ENCODE measurements at places on chromosomes 16 and 17. TPM values are rescaled to one million over a fixed set of nuclear protein-coding genes. Genes with fewer than 3 reads are reported as not detected.
A peak's percentile ranks its signal among the peaks of the same experiment; 100 is the strongest.

GRCh38 chr17:77246110-77247047, 105.6 kb downstream of the SEC14L1 start:
- H3K27ac ChIP-seq = peak overlapping the region; percentile 51
- H3K27me3 ChIP-seq = no peaks in the 10 kb centered on the region
- H3K4me1 ChIP-seq = peaks cover 5% of the 10 kb centered on the region
- DNase-seq = no peak
- H3K36me3 ChIP-seq = no peaks in the 10 kb centered on the region

GRCh38 chr16:59087641-59088040, 353.5 kb upstream of the GOT2 start:
- no peaks in the 10 kb centered on the region for H3K36me3 ChIP-seq
- H3K4me3 ChIP-seq = no peak overlapping the region
- H3K27ac ChIP-seq = no peak overlapping the region
- DNase-seq = no peak
- no peaks in the 10 kb centered on the region for H3K4me1 ChIP-seq
- no peaks in the 10 kb centered on the region for H3K27me3 ChIP-seq

DNA sequence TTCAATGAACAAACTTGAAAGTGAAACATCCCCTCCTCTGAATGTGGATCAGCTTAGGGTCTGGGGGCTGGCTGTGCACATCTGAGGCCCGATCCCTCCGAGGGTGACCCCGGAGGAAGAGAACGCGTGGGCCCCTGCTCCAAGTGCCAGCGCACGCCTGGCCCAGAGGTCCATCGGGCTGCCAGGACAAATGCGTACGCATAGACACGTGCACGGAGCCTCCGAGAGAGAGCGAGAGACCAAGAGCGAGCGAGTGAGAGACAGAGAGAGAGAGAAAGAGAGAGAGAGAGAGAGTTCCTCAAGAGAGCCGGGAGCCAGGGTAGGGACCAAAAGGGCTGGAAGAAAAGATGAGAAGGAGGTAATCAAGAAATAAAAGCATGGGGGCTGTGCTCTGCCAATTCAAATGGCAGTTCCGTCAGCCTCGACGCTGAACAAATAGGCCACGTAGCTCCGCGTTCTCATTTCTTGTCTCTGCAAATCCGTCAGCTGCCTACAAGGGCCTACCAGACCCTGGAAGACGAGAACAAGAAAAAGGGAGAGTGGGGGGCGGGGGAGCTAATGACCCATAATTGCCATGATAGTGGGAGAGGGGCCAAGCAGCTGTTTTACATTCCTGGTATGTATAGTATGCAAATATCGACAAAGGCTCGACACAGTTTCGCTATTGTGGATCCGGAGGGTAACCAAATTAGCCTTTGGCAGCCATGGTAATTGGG, 435.3 kb upstream of the ZFHX3 start:
- no peaks in the 10 kb centered on the region for H3K4me1 ChIP-seq
- no peaks in the 10 kb centered on the region for H3K27me3 ChIP-seq
- DNase-seq = no peak
- peak overlapping the region; percentile 42 for H3K4me3 ChIP-seq
- H3K36me3 ChIP-seq = no peaks in the 10 kb centered on the region
- no peak overlapping the region for H3K27ac ChIP-seq

DNA sequence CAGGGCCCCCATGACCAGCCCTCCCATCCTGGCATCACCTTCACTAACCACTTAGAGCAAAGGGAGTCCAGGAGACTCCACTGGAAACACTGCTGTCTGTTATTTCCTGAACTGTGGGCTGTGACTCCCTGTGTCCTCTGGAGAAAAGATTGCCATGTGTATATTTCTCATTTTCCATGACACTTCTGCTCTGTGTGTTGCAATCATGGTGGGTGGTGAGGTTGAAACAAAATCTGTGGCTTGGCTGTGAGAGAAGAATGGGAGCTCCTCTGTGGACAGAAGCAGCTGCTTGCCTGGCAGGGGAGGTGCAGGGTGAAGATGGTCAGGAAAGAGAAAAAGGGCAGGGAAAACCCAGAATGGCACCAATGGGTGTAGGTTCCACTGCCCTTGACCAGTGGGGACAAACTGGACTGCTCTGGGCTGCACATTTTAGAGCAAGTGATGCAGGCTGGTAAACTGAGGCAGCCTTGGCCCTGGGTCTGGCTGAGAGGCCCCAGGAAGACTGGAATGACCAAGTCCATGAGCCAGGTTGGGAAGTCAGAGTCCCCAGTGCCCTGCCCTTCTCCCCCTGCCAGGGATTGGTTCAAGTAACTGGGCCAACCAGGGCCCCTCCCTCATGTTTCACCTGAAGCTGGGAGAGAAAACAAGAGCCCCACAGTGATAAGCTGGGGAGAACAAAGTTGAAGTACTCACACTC, 314.3 kb downstream of the C16orf95 start:
- H3K36me3 ChIP-seq = no peaks in the 10 kb centered on the region
- H3K27me3 ChIP-seq = no peaks in the 10 kb centered on the region
- no peak overlapping the region for H3K4me3 ChIP-seq
- no peak overlapping the region for H3K27ac ChIP-seq

DNA sequence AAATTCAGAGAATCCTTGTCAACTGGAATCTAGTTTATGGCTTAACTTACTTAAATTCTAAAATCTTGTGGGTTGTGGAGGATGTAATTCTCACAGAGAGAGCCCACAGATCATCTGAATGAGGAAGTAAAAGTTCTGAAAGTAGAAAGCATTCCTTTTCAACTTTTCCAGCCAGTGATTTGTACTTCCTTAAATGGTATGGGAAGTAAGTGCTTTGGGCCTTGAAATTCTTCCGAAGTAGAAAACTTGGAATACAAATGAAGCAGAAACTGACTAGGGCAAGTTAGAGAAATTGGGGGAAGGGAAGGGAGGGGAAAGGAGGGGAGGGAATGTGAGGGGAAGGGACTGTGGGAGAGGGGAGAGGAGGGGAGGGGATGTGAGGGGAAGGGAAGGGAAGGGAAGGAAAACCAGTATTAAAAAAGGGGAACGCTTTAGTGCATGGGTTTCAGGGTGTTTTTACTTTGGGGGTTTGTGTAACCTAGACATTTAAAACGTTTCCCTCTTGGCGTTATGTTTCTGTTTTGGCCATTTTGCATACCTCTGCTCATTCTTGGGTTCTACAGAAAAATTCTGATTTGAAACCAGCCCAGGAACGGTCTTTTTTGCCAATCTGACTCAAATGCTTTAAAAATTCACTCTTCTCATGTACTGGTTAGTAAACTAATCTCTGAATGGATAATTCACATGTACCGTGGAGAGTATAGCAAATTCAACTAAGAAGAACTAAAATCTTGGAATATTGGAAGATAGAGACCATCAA, 15.5 kb upstream of the SNTB2 start:
- H3K4me3 ChIP-seq = no peak overlapping the region
- H3K27me3 ChIP-seq = no peaks in the 10 kb centered on the region
- no peak for DNase-seq
- peak overlapping the region; percentile 61 for H3K27ac ChIP-seq
- H3K4me1 ChIP-seq = peaks cover 4% of the 10 kb centered on the region

DNA sequence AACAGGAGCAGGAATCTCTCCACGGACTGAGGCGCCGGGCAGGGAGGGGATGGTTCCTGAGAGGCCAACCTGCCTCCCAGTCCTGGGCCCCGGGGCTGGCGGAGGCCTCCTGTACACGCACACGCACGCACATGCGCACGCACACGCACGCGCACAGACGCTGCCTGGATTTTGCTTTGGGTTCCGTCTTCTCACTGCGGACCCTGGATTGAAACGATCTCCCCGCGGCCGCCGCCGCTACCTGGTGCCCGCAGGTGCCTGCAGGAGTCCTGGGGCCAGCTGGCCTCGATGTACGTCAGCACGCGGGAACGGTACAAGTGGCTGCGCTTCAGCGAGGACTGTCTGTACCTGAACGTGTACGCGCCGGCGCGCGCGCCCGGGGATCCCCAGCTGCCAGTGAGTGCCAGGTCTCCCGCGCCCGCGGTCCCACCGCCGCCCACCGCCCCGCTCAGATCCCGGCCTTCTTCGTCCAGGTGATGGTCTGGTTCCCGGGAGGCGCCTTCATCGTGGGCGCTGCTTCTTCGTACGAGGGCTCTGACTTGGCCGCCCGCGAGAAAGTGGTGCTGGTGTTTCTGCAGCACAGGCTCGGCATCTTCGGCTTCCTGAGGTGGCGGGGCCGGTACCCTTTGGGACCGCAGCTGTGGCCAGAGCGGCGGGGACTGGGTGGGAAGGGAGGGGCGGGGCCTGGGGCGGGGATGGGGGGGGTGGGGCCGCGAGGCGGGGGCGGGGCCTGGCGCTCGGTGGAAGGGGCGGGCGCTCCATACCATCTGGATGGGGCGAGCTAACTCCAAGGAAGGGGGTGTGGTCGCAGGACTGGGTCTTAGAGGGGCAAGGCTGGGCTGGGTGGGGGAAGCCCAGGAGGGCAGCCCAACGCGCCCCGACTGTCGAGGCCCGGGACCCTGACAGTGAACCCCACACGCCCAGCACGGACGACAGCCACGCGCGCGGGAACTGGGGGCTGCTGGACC, 12.3 kb downstream of the CES4A start:
- no peaks in the 10 kb centered on the region for H3K27me3 ChIP-seq
- peak overlapping the region; percentile 67 for H3K4me3 ChIP-seq
- DNase-seq = peak; percentile 73
- H3K4me1 ChIP-seq = peaks cover 9% of the 10 kb centered on the region
- no peaks in the 10 kb centered on the region for H3K36me3 ChIP-seq

GRCh38 chr17:80649672-80650330, 105.2 kb downstream of the RPTOR start:
- peak overlapping the region; percentile 53 for H3K27ac ChIP-seq
- H3K27me3 ChIP-seq = no peaks in the 10 kb centered on the region
- H3K4me3 ChIP-seq = no peak overlapping the region
- DNase-seq = peak; percentile 80
- peaks cover 39% of the 10 kb centered on the region for H3K4me1 ChIP-seq
- H3K36me3 ChIP-seq = no peaks in the 10 kb centered on the region

DNA sequence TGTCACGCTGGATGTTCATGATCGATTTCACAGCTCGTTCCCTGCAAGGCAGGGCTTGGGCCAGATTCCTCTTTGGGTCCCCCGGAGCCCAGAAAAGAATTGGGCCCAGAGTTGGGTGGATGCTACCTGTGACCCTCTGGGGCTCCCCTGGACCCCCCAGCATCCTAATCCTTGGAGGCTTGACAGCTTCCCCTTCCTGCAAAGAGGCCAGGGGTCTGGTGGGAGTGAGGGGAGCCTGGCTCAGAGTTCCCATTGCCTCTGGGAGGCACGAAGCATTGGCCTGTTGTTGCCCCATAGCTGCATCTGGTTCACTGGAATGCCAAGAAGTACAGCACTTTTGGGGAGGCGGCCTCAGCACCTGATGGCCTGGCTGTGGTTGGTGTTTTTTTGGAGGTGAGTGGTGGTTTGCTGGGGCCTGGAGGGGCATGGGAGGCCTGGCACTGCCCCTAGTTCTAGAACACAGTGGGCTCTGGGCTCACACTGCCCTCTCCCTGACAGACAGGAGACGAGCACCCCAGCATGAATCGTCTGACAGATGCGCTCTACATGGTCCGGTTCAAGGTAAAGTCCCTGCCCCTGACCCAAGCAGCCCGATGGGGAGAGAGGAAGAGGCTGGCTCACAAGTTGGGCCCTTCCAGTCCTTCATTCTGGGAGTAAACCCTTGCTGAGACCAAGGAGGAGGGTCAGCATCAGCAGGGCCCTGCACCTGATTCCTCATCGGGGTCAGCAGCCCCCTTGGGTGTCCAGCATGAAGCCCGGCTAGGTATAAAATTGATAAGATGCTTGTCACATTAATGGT, 7.2 kb downstream of the CA7 start:
- DNase-seq = no peak
- H3K27ac ChIP-seq = no peak overlapping the region
- no peaks in the 10 kb centered on the region for H3K27me3 ChIP-seq

DNA sequence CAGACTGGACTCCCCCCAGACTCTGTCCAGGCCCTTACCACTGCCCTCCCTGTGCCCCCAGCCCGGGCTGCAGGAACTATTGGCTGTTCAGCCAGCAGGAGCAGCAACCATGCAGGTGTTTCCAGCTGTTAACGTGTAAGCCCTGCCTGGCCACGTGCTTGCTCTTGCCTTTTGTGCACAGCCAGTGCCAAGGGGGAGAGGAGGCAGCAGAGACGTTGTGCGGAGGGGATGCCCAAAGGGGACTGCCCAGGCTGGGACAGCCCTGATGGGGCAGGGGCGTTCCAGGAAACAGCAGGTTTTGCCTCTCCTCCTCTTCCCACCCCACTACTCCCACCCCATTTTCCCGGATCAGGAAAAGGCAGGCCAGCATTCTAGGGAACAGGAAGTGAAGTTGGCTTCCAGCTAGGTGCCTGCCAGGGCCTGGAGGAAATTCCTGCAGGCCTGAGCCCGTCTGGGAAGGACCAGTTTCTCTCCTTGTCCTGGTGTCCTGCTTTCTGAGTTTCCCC, 16.7 kb upstream of the LASP1NB start:
- DNase-seq = peak; percentile 44
- peak overlapping the region; percentile 36 for H3K27ac ChIP-seq
- H3K4me3 ChIP-seq = no peak overlapping the region
- H3K27me3 ChIP-seq = no peaks in the 10 kb centered on the region
- peaks cover 20% of the 10 kb centered on the region for H3K4me1 ChIP-seq
- H3K36me3 ChIP-seq = no peaks in the 10 kb centered on the region

- no peak for DNase-seq
- no peak overlapping the region for H3K4me3 ChIP-seq
Observed at GRCh38 chr16:53920988-53921387, 217.0 kb downstream of the FTO start.

- no peaks in the 10 kb centered on the region for H3K27me3 ChIP-seq
- no peaks in the 10 kb centered on the region for H3K36me3 ChIP-seq
- DNase-seq = no peak
- no peak overlapping the region for H3K4me3 ChIP-seq
- peaks cover 4% of the 10 kb centered on the region for H3K4me1 ChIP-seq
Observed at GRCh38 chr17:31099016-31099415, 4.2 kb downstream of the NF1 start.

SOX9 gene
- total RNA-seq = 2.1 TPM

DPEP3 gene
- total RNA-seq = not detected

CDK5R1 gene
- total RNA-seq = 3.0 TPM

SOST gene
- total RNA-seq = not detected
